ENCODE measurements at places on chromosomes 3 and 15.

DNA sequence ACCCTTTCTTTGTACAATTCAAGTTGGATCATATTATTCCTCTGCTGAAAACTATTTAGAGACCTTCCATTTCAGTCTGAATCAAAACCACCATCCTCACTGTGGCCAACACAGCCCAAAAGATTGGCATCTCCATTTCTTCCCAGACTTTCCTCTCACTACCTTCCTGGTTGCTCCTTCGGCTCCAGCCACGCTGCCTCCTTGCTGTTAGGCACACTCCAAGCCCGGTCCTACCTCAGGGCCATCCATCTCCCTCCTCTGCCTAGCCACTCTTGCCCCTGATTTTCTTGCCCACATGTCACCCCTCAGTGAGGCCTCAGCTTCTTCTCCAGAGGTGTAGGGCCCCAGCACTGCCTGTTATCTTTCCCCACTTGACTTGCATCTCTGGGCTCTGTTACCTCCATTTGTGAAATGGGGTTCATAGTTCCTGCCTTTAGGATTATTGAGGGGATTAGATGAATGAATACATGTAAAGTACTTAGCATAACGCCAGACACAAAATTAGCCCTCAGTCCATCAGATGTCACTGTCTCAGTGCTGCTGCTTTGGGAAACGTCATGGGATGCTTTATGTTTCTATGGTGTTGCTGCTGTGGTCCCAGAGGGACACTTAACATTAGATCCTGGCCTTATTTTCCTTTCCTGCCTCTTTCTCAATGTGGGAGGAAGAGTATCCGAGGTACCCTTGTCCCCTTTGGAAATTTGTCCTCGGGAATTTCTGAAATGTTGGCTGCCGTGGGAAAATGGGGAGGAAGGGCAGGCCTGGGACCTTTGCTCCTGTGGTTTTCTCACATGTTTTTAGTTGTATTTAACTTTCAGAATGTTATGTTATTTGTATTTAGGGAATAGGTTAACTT, 31.3 kb downstream of the SNRK start:
- no peak for DNase-seq

GRCh38 chr15:84949845-84950569, 31.6 kb upstream of the PDE8A start:
- no peak for DNase-seq

- no peak for DNase-seq
Observed at GRCh38 chr3:102189956-102190723, 244.7 kb upstream of the ZPLD1 start.

DNA sequence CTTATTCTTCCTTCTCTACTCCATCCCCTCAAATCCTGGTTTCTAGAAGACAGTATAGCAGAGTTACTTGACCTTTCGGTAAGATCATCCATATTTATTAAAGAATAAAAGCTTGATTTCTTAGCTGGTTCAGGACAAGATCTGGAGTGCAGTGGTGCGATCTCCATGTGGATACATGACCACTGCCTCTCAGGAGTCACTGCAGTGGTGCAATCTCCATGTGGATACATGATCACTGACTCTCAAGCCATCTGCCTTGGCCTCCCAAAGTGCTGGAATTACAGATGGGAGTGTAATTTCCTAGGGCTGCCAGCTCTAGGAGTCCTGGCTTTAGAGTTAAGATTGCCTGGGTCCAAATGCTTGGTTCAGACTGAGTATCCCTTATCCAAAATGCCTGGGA, 16.5 kb downstream of the LARP6 start:
- DNase-seq, result no peak

- no peak for DNase-seq
Observed at GRCh38 chr15:38225381-38225780, 27.3 kb upstream of the SPRED1 start.
